Caki2 (cell line): ENCODE measurements at places on chromosomes 5 and 9. TPM values are rescaled to one million over a fixed set of nuclear protein-coding genes. Genes with fewer than 3 reads are reported as not detected.

CNTLN gene
- 6.0 and 8.3 TPM in 2 replicates for total RNA-seq

SLC28A3 gene
- not detected in 2 replicates for total RNA-seq

GMCL2 gene
- total RNA-seq = not detected in 2 replicates

- no peak for DNase-seq
Observed at GRCh38 chr5:66958201-66958979, 238.2 kb downstream of the CD180 start.

GRCh38 chr5:158013303-158013702 lies 154.4 kb upstream of the CLINT1 start:
- DNase-seq = no peak

- peak; percentile 48 for DNase-seq
Observed at GRCh38 chr5:151115272-151115905, 34.6 kb upstream of the TNIP1 start.

GRCh38 chr9:81669041-81669651 lies 20.2 kb downstream of the TLE1 start:
- no peak for DNase-seq

DNA sequence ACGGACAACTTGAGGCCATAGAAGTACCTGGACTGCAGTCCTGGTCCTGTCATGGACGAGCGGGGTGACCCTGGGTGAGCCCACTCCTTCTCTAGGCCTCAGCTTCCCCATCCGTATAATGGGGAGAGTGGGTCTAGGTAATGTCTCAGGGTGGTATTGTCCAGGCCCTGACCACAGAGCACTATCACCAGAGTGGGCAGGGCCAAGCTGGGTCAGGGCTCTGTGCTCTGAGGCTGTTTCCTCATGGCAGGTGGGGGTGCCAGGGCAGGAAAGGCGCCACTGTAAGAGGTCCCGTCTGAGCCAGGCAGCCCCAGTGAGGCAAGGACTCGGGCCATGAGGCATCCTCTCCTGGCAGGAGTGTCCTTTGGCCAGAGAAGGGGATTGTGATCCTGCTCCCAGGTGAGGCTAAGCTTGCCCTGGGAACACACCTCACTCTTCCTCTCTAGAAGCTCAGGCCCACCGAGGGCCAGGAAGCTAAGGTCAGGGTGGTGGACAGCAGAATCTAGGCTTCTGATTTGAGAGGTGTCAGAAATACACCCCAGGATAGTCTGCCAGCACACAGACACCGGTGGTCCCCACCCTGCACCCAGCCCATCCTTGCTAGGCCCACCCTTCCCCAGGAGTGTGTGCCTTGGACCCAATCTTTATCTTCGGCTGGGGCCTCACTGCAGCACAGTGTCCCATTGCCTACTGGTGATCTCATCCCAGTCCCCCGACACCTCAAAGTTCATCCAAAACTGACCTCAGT lies 1.5 kb upstream of the MYOZ3 start:
- no peak for DNase-seq
